ENCODE measurements at places on chromosomes 3 and 15. TPM values are rescaled to one million over a fixed set of nuclear protein-coding genes. Genes with fewer than 3 reads are reported as not detected.

The IGSF10 gene
- 1.3 TPM for total RNA-seq

The CNTN3 gene
- total RNA-seq = 1.7 TPM

The ARGFX gene
- not detected for total RNA-seq

The CPEB1 gene
- total RNA-seq = 42.7 TPM

The SEMA3G gene
- total RNA-seq = under 0.01 TPM

The TTC14 gene
- total RNA-seq = 41.6 TPM

The FILIP1L gene
- total RNA-seq = 19.5 TPM

The FBN1 gene
- total RNA-seq = 887 TPM

The PLA2G4D gene
- total RNA-seq = not detected

The RBP2 gene
- not detected for total RNA-seq

The PHLDB2 gene
- total RNA-seq = 29.6 TPM

The GPR156 gene
- total RNA-seq = 0.44 TPM

The ROBO2 gene
- 1.0 TPM for total RNA-seq

The CCDC54 gene
- total RNA-seq = not detected

The MCF2L2 gene
- total RNA-seq = not detected

The ASB14 gene
- total RNA-seq = not detected

The GUCA1C gene
- total RNA-seq = not detected

The SNRPN gene
- total RNA-seq = 173 TPM

The SNTN gene
- total RNA-seq = not detected

The LRRIQ4 gene
- not detected for total RNA-seq

The STXBP5L gene
- total RNA-seq = not detected

The ALDH1A2 gene
- 2.3 TPM for total RNA-seq

The GAP43 gene
- total RNA-seq = 0.33 TPM

The PARP15 gene
- total RNA-seq = 0.87 TPM

The LEKR1 gene
- 0.50 TPM for total RNA-seq

The COL8A1 gene
- total RNA-seq = 45.4 TPM

The ACSBG1 gene
- total RNA-seq = under 0.01 TPM

The PLOD2 gene
- 66.2 TPM for total RNA-seq

The C3orf49 gene
- not detected for total RNA-seq

The NANOGP8 gene
- total RNA-seq = 0.15 TPM
